ENCODE measurements at places on chromosomes 7 and 10. TPM values are rescaled to one million over a fixed set of nuclear protein-coding genes. Genes with fewer than 3 reads are reported as not detected.

Gene HOGA1
- polyA plus RNA-seq = 0.90 TPM

Gene CFAP69
- polyA plus RNA-seq = 14.8 TPM

Gene ABCB4
- 0.72 TPM for polyA plus RNA-seq

DNA sequence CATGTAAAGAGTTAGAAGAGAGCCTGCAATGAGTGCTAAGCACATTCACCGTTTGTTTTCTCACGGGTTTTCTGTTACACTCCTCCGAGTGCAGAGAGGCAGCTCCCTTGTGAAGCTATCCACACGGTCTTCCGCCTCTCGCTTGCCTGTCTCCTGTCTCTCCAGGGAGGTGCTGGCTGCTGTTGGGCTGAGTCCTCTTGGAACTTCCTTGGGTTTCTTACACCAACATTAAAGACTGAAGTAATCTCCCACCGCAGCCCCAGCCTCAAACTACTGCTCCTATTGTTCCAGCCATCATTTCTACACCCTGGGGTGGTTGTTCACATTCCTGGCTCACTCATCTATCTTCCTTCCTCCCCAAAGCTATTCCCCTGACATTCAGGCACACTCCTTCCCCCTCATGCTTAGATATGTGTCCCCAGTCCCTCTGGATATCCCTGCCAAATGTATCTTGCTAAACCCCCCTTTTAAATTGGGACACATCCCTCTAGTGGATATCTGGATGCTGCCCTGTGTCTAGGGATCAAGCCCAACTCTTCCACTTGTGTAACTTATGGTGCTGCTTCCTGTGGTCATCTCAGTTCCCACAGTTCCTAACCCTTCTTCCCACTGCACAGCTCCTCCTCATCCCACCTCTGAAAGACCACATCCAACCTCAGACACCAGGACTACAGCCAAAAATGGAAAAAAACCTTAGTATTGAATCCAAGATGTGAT, 14.1 kb downstream of the ESYT2 start:
- no peak for DNase-seq

- no peak for DNase-seq
Measured at GRCh38 chr7:127413962-127414361, 21.5 kb upstream of the ZNF800 start.

DNA sequence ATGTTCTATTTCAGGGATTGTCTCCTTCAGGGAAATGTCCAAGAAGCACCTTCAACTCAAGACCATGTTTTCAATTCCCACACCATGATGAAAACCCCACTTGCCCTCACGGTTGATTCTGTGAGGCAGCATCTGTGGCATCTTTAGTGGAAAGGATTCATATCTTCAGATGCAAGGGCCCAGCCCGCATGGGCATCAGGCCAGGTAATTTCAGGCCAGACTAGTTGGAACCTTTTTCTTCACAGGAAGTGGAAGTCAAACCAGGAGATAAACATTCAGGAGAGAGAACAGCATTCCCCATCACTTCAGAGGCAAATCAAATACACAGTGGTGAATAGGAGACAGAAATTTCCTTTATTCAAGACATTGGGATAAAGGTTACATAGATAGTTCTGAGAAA, 88.8 kb downstream of the JCAD start:
- no peak for DNase-seq

GRCh38 chr10:11446133-11446532, 165.3 kb downstream of the USP6NL start:
- no peak for DNase-seq

GRCh38 chr10:82397854-82398253, 522.9 kb downstream of the NRG3 start:
- no peak for DNase-seq

DNA sequence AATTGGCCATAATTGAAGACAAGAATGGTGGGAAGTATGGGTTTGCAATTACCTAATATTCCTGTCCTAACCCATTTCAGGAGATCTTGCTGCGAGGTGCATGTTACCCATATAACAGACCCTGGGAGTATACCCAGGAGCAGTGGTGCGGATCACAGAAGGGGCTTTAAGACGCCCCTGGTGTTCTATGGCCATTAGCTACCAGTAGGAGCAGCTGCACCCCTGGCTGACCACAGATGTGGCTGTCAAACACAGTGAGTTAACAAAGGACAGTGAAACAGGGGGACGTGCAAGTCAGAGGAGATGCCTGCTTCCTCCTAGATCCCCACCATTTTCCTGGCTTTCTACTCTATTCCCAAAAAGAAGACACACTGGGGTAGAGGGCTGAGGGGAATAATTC, 25.2 kb downstream of the AOC1 start:
- no peak for DNase-seq

All from right lung (tissue), 10 donors.